CD14-positive monocyte (primary cell): ENCODE measurements at places on chromosomes 13 and 19. TPM values are rescaled to one million over a fixed set of nuclear protein-coding genes. Genes with fewer than 3 reads are reported as not detected.

The ZNF665 gene
- polyA plus RNA-seq, result 1.6 and 1.7 TPM in 2 replicates

The TBXA2R gene
- polyA plus RNA-seq, result not detected

The ZNF497 gene
- 0.28 TPM for polyA plus RNA-seq

The SOHLH2 gene
- polyA plus RNA-seq, result not detected

The MATK gene
- polyA plus RNA-seq, result 0.35 and 0.55 TPM in 2 replicates

The LPAR6 gene
- polyA plus RNA-seq, result 17.2 TPM

The DCT gene
- polyA plus RNA-seq, result not detected

The MEF2B gene
- polyA plus RNA-seq, result 1.7 and 1.8 TPM in 2 replicates

The SMIM24 gene
- polyA plus RNA-seq, result not detected in 2 replicates

The KLK15 gene
- not detected for polyA plus RNA-seq

The CEACAM7 gene
- polyA plus RNA-seq, result not detected

The NOVA2 gene
- not detected for polyA plus RNA-seq

The ZNF726 gene
- polyA plus RNA-seq, result 0.28 and 0.37 TPM in 2 replicates

The SLITRK5 gene
- not detected in 2 replicates for polyA plus RNA-seq
